Effector memory CD4-positive, alpha-beta T cell (primary cell): ENCODE measurements at places on chromosomes 6 and 20.

- peaks cover 3% of the 10 kb centered on the region for H3K4me1 ChIP-seq
- no peak overlapping the region for H3K4me3 ChIP-seq
- DNase-seq: no peak
- H3K27me3 ChIP-seq: no peaks in the 10 kb centered on the region
Observed at GRCh38 chr20:45927071-45927878, 7.2 kb upstream of the PCIF1 start.

GRCh38 chr6:136007345-136007744 lies 155.8 kb downstream of the PDE7B start:
- H3K36me3 ChIP-seq: no peaks in the 10 kb centered on the region
- no peaks in the 10 kb centered on the region for H3K4me1 ChIP-seq
- H3K4me3 ChIP-seq: no peak overlapping the region

GRCh38 chr6:133568970-133569889 lies 319.7 kb upstream of the TCF21 start:
- H3K27me3 ChIP-seq: no peaks in the 10 kb centered on the region
- H3K4me1 ChIP-seq: no peaks in the 10 kb centered on the region
- no peaks in the 10 kb centered on the region for H3K36me3 ChIP-seq
- no peak overlapping the region for H3K27ac ChIP-seq
- H3K4me3 ChIP-seq: no peak overlapping the region
- DNase-seq: no peak

DNA sequence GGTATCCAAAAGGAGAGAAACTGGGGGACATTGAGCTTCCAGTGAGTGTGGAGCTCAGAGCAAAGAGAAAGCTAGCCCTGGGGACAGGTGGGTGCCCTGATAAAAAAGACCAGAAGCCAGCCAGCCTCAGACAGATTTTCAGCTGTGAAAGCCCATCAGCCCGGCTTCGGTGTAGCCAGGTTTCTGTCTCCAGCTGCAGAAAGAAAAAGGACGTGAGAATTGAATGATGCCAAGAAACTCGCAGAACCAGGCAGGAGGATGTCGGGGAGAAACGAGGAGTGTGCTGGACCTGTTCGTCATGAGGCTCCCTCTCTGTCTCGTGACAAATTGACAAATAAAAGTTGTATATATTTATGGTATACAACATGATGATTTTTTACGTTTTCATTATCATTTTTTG lies 63.3 kb downstream of the CDH4 start:
- H3K27me3 ChIP-seq: no peaks in the 10 kb centered on the region
- H3K36me3 ChIP-seq: no peaks in the 10 kb centered on the region
- no peak overlapping the region for H3K27ac ChIP-seq
- no peak overlapping the region for H3K4me3 ChIP-seq

GRCh38 chr6:24818346-24818745 lies 19.6 kb upstream of the ARMH2 start:
- no peak for DNase-seq
- H3K27ac ChIP-seq: no peak overlapping the region
- no peak overlapping the region for H3K4me3 ChIP-seq
- no peaks in the 10 kb centered on the region for H3K27me3 ChIP-seq

- no peaks in the 10 kb centered on the region for H3K36me3 ChIP-seq
- H3K27me3 ChIP-seq: no peaks in the 10 kb centered on the region
- H3K4me3 ChIP-seq: no peak overlapping the region
- no peak for DNase-seq
- H3K4me1 ChIP-seq: no peaks in the 10 kb centered on the region
Observed at GRCh38 chr6:54262499-54262898, 45.7 kb upstream of the TINAG start.

DNA sequence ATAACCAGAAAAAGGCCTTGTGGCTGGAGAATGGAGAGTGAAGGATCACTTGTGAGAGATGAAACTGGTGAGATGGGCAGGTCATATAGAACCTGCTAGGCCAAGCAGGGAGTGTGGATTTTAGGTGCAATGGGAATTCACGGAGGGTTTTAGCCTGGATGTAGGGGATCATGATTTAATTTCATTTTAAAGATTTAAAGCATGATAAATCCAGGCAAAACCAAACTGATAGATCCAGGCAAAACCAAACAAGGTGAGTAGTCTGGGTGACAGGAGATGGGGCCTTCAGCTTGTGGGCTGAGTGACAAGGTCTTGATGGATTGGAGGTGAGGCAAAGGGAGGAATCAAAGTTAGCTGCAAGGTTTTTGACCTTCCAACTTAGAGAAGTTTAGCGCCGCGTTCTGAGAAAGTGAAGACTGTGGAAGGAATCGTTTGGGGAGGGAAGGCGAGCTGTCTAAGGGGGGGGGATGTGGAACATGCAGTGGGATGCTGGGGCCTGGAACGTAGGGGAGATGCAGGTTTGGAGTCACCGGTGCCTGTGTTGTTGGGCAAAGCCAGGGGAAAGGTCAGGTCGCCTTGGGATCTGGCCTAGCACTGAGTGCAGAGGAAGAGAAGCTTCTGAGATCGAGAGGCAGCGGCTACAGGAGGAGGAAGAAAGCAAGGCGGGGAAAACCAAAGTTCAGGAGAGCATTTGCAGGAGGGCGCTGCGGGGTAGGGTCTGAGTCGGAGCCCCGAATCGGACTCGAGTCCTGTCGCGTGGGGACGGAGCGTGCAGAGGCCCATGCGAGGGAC lies 1.3 kb upstream of the PLCG1 start:
- peak overlapping the region; percentile 66 for H3K4me3 ChIP-seq
- H3K27ac ChIP-seq: peak overlapping the region; percentile 85
- no peaks in the 10 kb centered on the region for H3K36me3 ChIP-seq
